ENCODE measurements at places on chromosomes 16 and 17.
A peak's percentile ranks its signal among the peaks of the same experiment; 100 is the strongest.

DNA sequence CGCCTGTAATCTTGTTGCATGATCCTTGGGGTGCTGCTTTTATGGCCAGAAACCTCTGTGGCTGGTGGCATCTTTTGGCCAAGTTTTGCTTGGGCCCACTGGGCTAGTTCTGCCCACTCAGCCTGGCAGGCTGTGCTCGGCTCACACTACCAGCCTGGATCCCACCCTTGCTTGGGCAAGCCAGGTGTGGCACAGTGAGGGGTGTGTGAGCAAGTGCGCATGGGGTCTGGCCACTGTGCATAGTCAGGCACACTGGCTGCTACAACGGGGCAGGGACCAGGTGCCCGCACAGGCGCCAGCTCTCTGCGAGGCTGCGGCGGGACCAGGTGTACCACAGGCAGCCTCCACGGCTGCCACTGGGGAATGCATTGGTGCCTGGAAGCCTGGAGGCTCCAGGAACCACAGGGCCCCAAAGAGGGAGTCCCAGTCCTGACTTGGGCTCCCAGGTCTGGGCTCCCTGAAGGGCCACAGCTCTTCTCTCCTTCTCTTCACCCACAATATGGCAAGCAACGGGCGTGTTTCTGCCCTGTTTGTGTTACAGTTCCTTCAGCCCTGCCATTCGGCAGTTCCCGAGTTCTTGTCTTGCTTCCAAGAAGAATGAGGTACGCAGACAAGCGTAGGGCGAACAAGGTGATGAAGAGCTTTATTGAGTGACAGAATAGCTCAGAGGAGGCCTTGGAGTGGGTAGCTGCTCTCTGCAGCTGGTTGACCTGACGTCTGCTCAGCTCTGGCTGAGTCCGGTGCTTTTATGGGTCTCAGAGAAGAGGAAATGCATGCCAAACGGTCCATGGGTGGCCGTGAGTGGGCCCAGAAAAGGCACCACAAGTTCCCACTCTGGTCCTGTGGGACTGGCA, 26.7 kb upstream of the PRM1 start:
- DNase-seq = no peak

DNA sequence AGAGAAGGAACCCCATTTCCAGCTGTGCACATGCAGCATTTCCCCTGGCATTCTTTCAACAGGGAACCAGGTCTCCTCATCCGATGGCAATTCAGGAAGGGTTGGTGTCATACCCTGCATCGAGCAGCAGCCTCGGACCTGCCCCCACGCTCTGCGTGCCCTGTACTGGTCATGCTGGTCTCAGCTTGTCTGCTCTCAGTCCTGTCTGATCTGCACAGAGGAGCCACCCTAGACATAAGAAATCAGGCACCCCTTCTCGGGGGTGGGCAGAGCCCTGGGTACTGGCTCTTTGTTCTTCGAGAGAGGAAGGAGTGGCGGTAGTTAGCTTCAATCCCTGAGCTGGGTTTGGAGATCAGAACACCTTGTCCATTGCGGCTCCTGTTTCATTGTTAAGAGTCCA, 162.0 kb upstream of the RPH3AL start:
- DNase-seq = no peak

- DNase-seq = no peak
Measured at GRCh38 chr17:75228847-75229246, 23.4 kb downstream of the NUP85 start.

GRCh38 chr17:17957584-17957916, 14.7 kb downstream of the TOM1L2 start:
- DNase-seq = no peak

DNA sequence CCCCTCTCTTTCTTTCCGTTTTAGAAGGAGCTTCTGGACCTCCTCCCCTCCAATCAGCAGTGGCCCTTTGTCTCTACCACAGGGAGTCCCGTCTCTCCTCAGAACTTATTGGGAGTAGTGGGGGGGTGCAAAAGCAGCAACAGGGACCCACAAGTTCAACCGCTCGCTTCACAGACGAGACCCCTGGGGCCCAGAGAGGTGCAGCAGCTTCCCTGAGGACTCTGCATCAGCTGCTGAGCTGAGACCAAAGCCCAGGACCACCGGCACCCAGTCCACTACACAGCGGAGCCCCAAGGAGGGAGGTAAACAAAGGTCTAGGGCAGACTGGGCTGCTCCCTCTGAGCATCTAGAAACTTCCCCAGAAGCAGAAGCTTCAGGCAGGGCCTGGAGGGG, 123.9 kb downstream of the SDK2 start:
- DNase-seq = no peak

- DNase-seq = no peak
Measured at GRCh38 chr17:30299000-30299399, 7.3 kb upstream of the BLMH start.

GRCh38 chr17:56608944-56609343, 15.4 kb downstream of the NOG start:
- no peak for DNase-seq

GRCh38 chr16:66523861-66524354, 26.0 kb downstream of the TK2 start:
- DNase-seq = no peak

GRCh38 chr17:82171750-82172375, 40.8 kb downstream of the CCDC57 start:
- no peak for DNase-seq

DNA sequence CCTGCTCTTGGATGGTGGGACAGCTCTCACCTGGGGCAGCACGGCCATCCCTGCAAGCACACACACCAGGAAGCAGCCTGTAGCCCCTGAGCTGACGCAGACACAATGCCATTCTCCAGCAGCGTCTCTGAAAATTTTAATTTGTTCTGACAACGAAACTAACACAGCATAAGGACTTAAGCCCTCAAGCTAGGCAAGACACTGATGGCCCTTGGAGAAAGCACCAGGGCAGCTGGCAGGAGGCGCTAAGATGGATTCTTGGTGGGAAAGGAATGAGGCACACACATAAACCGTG, 2.7 kb upstream of the LIMD2 start:
- no peak for DNase-seq

GRCh38 chr17:27797390-27798091, 2.8 kb downstream of the NOS2 start:
- no peak for DNase-seq

DNA sequence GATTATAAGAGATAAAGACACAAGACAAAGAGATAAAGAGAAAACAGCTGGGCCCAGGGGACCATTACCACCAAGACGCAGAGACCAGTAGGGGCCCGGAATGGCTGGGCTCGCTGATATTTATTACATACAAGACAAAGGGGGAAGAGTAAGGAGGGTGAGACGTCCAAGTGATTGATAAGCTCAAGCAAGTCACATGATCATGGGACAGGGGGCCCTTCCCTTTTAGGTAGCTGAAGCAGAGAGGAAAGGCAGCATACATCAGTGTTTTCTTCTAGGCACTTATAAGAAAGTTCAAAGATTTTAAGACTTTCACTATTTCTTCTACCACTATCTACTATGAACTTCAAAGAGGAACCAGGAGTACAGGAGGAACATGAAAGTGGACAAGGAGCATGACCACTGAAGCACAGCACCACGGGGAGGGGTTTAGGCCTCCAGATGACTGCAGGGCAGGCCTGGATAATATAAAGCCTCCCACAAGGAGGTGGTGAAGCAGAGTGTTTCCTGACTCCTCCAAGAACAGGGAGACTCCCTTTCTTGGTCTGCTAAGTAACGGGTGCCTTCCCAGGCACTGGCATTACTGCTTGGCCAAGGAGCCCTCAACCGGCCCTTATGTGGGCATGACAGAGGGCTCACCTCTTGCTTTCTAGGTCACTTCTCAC, 63.9 kb upstream of the ARL4D start:
- DNase-seq = no peak

DNA sequence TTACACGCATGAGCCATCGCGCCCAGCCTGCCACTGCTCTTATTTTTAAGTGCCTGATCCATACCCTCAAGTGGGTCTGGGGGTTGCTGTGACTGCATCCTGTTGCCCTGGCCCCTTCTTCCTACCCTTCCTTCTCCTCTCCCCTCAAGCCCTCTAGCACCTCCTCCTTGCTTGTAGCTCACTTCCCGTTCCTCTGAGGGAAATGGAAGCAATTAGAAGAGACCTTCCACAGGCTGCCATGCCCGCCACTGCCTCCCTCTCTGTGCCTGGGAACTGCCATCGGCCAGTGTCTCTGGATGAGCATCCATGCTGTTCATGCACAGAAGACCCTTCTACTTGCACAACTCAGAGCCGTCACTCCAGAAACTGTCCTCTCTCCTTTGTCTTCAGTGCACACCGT, 10.6 kb upstream of the TFAP4 start:
- DNase-seq = no peak

- no peak for DNase-seq
Measured at GRCh38 chr16:12354296-12354833, 377.8 kb downstream of the SNX29 start.

GRCh38 chr16:27408012-27408601, 6.1 kb downstream of the IL21R start:
- no peak for DNase-seq

DNA sequence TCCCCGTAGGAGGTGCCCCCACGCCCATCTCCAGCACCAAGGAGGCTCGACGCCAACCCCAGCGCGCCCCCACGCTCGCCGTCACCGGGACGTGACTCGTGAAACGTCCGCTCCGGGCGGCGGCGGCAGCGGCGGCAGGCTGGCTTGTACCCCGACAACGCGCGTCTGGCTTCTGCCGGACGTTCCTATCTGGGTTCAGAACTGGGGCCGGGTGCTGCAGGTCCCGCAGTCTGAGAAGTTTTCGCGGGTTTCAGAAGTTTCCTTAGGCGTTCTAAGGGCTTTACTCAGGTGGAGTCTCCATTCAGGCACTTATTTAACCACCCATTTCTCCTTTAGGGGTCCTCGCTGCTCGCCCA, 672 bp upstream of the ALKBH5 start:
- peak; percentile 69 for DNase-seq

DNA sequence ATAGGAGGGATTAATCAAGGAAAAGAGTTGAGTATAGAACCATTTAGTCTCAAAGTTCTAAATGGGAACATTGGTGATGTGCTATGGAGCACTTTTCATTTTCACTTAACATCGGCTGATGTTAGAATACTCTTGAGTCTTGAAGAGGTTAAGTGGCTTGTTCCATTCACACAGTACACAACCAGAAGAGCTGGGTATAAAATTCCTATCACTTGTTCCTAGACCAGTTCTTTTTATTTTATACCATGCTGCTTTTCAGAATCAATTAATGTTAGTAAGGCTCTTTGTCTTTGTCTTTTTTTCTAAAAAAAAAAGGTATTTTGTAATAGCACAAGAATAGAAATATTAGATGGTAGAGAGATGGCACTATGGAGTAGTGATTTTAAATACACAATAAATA, 1.7 kb upstream of the KRTAP1-1 start:
- DNase-seq = no peak

- DNase-seq = no peak
Measured at GRCh38 chr17:45046537-45047125, 4.8 kb downstream of the DCAKD start.

DNA sequence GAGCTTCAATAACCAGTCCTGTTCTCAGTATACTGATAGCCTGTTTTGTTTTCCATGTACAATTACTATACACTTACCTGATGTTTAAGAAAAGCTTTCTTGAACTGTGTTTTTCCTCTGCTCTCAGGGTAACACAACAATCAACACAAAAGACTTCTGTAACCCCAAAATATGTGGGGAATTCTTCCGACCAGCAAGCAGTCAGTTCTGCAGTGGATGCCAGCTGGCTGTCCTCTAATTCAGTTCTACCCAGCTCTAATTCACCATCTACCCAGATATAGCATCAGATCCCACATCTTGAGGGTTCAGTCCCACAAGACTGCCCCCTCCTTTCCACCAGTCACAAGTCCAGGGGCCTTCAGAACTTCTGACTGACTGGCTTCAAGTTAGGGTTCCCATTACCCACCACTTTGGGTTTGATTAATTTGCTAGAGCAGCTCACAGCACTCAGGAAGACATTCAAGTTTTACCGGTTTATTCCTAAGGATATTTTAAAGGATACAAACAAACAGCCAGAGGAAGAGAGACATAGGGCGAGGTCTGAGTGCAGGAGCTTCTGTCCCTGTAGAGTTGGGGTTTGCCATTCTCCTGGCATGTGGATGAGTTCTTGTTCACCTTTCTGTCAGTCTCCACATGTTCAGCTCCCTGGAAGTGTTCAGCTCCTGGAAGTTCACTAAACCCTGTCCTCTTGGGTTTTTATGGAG, 178.2 kb downstream of the CHD9 start:
- DNase-seq = no peak

DNA sequence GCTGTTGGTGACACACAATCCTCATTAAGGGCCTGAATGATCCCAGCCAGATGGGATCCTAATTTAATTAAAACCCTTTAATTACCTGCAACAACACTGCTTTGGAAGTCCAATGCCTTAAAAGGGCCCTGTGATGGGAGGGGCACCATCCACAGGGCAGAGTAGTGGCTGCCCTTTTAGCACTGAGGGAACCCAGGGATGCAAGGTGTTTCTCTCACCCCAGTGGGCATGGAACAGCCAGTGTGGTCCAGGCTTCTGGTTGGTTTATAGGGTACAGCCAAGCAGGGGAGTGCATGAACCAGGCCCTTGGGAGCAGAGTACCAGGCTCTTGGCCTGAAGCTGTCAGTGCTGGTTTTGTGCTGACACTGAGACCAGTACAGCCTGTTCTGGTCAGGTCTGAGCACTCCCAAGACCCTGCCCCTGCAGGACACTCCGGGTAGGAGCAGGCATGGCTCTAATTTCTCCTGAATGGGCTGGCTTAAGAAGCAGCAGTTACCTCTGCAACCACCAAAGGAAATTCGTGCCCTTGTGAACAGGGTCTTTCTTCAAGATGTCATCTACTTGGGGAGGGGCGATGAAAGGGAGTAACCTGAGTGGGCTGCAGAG, 9.9 kb downstream of the NXPH3 start:
- DNase-seq = no peak

GRCh38 chr16:24302636-24303035, 46.5 kb downstream of the CACNG3 start:
- no peak for DNase-seq

DNA sequence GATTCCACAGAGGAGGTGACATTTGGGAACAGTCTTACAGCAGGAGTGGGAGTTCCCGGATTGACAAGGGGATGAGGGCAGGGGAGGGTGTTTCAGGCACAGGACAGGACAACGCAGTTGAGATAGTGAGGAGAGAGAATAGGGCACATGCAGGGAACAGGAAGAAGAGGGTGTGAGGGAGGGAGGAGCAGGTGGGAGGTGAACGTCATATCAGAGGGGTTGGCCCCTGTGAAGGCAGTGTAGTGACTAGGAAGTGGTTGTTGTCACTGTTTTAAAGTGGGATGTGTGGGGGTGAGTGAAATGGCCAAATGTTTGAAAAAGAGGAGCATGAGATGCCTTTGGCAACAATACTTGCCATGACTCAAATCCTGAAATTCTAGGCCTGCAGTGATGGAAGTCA, 12.2 kb downstream of the PRKCB start:
- DNase-seq = no peak

DNA sequence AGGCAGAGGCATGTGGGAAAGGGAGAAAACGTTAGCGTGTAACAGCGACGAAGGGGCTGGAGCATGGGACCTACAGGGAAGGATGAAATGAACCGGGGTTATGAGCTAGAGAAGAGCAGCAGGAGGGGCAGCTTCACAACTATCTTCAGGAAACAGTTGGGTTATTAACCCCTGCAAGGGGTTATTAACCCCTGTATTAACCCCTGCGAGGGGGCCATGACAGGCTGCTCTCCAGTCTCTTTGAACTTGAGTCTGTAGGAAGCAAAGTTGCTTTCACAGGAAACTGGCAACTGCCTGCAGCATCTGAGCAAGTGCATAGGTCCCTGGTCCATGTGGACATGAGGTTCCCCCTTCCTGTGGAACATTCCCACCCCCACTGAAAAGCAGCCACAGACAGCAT, 119.2 kb upstream of the CRHR1 start:
- DNase-seq = no peak
